NCI-H1417 treated with DMSO at 0.1 percent for 48 hours (cell line): ENCODE measurements at places on chromosomes 12 and 14.

DNA sequence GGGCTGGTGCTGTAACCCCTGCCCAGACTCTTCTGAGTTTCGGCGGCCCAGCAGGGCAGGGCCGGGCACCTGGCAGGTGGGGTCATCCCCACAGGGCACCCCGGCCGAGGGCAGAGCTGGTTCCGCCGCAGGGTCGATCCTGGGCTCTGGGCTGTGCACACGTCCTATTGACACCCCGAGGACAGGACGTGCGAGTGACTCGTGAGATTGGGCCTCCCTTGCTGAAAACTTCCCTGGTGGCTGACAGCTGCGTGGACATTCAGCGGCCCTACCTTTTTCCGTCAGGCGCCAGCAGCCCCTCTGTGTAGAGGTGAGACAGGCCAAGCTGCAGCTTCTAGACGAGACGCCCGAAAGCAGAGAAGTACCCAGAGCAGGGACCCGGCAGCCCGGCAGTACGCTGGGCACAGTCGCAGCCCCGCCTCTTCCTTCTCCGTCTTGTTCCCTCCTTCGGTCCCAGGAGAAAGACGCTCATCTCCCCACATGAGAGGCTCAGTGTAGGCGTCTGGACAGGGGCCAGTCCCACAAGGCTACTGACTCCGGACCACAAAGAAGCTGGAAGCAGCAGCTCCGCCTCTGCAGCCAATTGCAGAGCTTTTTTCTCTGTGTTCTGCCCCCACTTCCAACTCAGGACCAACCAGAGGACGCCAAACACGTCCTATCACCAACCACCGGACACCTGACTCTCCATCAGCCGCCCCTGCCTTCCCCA, at the start of gene LRCOL1:
TSS of gene LRCOL1 (minus strand) at position 532 of the 709 bp plus-strand sequence. CDS start 4,331 bp downstream, outside the sequence.
- DNase-seq, result no peak

- DNase-seq, result no peak
Observed at GRCh38 chr14:59691266-59691665, 114.7 kb upstream of the CCDC175 start.

GRCh38 chr14:44265246-44265645, 241.8 kb downstream of the FSCB start:
- DNase-seq, result no peak

GRCh38 chr12:106696071-106696470, 78.4 kb upstream of the RIC8B start:
- DNase-seq, result no peak

GRCh38 chr12:93670104-93670503, 7.1 kb upstream of the CRADD start:
- no peak for DNase-seq

- no peak for DNase-seq
Observed at GRCh38 chr12:25034676-25035075, 85.8 kb upstream of the BCAT1 start.

DNA sequence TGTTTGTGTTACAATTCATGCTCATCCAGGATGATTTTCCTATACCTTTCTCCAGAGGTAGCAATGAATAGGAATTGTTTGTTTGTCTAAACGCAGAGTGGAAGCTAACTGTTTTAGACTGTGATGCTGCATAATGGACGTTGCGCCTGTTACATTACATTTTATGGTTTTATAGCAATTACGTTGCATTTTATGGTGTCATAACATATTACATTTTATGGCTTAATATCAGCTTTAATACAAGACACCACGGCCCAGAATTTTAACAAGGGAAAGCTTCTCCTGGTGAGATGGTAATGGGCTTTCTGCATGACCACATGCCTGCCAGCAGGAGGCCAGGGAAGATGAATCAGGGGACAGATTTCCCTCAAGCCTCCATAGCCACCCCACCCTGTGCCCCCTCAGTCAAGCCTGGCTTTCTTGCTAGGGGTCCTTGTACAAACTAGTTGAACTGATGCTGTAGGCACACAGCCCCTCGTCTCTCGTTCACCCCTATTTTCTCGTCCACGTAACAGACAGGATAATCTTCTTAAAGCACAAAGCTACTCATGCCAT, 56.5 kb downstream of the HSPB8 start:
- no peak for DNase-seq

- no peak for DNase-seq
Observed at GRCh38 chr12:129676411-129676810, 227.4 kb downstream of the TMEM132D start.

GRCh38 chr12:5438671-5439200, 6.8 kb downstream of the NTF3 start:
- DNase-seq, result no peak

GRCh38 chr14:70045310-70045709, 143.4 kb downstream of the SLC8A3 start:
- no peak for DNase-seq

DNA sequence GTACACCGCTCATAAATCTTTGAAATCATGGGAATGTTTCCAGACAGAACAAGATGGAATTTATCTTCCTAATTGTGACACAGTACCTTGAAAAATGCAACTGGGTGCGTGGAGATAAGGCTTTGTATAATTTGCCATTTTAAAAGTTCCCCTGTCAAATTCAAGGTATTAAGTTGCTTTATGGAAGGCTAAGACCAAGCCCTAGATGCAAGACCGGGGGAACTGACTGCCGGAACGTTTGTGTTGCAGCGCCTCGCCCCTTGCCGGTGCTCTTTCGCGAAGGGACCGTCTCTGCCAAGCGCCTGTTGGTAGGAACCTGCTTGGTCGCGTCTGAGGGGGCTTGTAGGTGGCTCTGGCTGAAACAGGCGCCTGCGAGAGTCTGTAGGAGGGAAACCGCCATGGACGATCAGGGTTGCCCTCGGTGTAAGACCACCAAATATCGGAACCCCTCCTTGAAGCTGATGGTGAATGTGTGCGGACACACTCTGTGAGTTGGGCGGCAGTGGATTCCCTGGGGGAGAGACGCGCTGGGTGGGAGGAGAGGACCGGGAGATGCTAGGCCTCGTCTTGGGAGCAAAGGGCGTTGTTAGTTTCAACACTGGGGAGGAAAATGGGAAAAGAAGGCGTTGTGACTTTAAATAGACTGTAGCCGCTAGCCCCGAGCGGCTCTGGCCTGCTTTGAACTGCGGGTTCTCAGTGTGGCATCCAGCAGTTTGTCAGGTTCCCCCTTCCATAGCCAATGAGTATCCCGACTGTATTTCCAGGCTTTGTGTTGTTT, at the start of gene MNAT1:
TSS of gene MNAT1 (plus strand) at position 297 of the 778 bp plus-strand sequence. CDS start at position 399, 102 bp downstream.
- DNase-seq, result peak; percentile 12

DNA sequence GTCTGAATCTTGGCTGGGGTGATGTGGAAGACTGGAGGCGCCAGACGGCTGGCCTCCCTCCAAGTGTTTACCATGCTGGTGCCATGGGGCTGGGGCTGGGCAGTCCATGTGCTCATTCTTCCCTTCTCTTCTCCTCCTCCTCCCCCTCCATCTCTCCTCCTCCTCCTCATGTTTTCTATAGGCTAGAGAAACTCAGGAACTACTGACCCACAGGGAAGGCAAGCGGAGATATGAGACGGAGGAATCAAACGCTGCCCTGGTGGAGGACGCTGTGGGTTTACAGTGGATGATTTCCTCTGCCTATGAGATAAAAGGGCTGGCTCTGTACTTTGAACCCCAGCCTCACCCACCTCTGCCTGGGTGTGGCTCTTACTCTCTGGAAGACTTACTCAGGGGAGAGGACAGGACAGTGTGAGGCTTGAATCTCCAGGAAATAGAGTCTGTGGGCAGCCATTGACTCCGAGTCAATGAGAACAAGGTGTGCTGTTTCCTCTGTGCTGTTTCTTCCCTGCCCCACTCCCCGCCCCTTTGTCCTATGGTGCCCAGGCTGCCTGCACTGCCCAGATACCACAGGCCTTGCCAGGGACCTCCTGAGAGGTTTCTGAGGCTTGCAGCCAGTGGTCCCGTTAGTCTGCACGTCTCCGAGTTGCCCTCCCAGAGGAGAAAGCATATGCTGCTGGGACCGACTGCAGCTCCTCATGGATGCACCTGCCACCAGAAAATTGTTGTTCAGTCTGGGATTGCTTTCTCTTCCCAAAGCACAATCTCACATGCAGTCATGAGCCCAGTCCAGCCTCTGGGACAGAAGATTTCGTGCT, 132.6 kb upstream of the ARHGAP5 start:
- DNase-seq, result no peak
